ENCODE measurements at places on chromosomes 5 and 9.
A peak's percentile ranks its signal among the peaks of the same experiment; 100 is the strongest.

DNA sequence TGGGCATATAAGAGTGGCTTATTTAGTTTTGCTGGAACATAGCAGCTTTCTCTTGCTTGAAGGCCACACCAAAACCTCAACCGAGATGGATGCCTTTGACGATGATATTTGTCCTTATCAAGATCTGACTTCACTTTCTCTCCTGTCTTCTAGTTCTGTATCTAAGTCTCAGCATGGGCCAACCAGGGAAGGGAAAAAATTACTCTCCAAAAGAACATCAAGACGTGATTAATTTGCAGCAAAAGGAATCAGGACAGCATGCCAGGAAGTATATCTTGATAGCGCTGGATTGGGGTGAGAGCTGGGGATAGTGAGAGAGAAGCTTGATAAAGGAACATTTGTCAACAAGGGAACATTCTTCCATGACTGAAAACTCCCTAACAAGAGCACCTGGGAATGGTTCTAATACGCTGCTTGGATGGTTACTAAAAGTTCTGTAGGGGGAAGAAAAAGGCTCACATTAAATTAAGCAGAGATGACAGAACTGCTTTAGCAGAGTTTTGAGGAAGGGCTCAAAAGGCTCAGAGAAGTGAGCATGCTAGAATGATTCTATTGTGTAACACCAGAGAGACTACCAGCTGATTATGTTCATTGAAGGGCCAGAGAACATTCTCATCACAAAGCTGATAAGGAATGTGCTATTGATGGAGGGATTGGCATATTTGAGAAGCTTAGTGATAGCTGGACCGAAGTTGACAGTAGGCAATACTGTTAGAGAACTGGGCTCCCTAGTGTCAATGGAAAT is 21.6 kb upstream of the ANXA1 start:
- DNase-seq = no peak

GRCh38 chr9:4506490-4506889 is 16.2 kb downstream of the SLC1A1 start:
- DNase-seq = no peak

DNA sequence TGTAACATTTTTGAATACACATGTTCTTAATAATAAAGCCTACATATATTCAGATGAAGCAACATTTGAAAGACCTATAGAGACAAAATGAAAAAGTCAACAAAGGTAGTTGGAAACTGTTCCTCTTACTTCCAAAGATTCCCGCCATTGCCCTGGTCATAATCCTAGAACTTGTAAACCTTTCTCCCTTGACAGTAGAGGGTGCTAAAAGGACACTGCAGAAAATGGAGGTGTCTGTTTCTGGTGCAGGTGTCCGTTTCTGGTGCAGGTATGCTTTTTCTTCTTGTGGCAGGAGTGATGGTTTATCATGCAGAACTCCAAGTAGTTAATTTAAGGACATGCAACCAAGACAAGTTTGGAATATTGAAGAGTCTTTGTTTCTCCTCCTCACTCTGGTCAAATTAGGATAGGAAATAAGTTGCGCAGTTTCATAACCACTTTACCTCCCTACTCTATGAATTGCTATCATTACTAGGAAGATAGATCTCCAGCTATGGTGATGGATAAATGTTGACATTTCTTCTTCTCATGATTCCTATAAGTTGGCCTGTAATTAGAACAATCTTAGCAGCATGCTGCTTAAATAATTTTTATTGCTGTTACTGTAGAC is 56.0 kb upstream of the FAM174A start:
- DNase-seq = peak; percentile 43

DNA sequence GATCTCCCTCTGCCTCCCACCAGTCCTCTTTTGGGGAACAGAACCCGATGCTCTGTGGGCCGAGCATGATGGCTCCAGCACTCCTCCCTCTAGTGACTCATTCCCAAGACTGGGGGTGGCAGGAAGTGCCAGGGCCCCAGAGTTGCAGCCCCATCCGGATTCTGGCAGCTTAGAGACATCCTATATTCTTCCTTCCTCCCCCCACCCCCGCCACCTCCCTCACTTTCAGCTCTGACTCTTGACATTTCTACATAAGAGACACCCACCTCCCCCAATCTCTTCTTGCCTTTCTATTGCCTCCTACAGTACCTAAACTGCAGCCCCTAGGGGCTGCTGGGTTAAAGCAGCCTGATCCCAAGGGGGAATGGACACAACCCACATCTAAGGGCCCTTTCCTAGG is 47.1 kb upstream of the MATR3 start:
- no peak for DNase-seq

DNA sequence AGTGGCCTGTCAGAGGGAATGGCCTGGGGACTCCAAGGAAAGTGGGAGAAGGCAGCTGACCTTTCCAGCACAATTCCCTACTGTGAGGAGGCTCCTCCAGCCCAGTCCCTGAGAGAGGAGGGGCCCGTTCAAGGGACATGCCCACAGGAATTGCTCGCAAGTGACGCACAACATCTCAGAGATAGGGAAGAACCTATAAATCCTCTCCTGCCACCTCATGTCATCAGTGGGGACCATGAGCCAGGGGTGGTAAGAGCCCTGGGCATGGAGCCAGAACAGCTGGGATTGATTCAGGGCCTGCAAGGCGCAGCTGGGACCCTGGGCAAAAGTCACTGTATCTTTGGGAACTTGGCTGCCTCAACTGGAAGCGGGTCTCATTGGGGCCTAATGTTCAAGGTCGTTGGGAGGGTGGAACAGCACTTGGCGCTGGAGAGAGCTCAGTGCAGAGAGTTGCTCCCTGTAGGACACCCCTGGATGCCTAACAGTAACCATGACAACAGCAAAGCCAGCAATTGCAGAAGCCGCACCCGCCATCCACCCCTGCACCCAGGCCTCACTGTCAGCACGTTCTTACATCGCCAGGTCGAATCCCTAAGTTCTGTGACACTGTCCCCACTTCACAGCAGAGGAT is 41.3 kb upstream of the ORM1 start:
- DNase-seq = no peak

DNA sequence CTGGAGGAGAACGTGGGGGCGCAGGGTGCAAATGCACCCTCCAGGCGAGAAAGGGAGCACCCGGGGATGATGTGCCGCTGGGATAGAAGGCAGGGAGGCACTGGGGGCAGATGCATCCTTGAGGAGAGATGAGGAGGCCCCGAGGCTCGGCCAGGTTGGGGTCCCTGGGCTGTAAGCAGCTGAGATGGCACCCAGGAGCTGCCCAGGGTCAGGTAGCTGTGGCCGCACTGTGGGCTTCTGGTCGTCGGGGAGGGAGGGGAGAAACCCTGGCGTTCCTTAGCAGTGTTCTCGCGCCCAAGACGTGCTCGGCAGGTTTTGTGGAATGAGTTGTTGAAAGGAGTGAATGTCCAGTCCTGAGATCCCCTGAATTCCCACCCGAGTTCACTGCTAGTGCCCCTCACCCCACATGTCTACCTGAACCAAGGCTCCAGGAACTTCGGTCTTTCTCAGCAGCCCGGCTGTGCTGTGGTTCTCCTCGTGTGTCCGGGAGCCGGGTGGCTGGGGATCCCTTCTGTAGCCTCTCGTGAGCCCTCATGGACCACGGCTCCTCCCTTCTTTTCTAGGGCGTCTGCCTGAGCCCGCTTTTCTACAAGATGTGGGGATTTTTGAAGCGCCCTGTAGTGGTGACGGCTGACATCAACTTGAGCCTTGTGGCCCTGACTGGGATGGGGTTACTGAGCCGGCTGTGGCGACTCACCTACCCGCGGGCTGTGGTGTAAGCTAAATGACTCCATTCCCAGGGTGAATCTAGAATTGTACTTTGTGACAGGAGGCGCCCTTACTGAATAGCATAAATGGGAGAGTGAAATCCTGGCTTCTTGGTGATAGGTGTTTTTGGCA is 1.1 kb downstream of the POMT1 start:
- DNase-seq = no peak

GRCh38 chr9:113572076-113572861 is 108.7 kb downstream of the RGS3 start:
- DNase-seq = no peak

- DNase-seq = peak; percentile 74
Measured at GRCh38 chr5:135457424-135458071, 5.4 kb upstream of the TIFAB start.

DNA sequence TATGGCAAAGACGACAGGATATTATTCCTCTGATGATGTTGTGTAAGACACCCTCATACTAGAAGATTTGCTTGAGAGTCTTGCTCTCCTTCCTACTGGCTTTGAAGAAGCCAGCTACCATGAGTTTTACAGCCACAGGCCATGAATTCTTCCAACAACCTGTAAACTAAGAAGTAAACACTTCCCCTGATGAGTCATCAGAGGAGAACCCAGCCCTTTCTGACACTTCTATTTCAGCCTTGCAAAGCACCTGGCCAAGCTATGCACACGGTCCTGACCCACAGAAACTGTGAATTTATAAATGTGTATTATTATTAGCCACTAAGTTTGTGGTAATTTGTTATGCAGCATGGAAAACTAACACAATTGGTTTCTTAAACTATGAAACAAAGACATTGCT is 288.8 kb upstream of the ADAMTSL1 start:
- no peak for DNase-seq

GRCh38 chr9:8179381-8180053 is 379.9 kb upstream of the DMAC1 start:
- no peak for DNase-seq

GRCh38 chr9:121141706-121142105 is 60.0 kb downstream of the RAB14 start:
- no peak for DNase-seq

DNA sequence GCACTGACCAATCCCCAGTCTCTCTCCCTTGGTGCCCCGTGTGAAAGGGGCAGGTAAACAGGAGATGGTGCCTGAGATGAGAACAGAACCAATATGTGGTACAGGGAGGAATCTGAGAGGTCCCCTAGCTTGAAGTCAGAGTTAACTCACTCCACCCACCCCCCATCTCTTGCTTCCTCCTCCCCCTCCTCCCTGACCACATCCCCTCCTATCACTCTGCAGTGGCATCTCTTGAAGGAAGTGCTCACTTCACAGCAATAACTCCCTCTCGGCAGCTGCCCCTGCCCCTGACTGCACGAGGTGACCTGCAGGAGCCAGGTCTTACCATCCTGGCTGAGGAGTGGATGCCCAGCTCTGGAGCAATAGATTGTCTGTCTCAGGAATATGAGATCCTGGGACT is 224.0 kb downstream of the GAS1 start:
- DNase-seq = no peak

DNA sequence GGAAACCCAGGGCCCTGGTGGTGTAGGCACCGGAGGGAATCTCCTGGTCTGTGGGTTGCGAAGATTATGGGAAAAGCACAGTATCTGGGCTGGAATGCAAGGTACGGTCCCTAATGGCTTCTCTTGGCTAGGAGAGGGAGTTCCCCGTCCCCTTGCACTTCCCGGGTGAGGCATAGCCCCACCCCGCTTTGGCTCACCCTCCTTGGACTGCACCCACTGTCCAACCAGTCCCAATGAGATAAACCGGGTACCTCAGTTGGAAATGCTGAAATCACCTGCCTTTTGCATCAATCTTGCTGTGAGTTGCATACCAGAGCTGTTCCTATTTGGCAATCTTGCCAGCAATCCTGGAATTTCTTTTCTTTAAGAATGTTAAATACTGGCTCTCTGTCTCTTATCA is 1429.1 kb downstream of the MAT2B start:
- no peak for DNase-seq

- no peak for DNase-seq
Measured at GRCh38 chr5:109877670-109878045, 187.9 kb downstream of the MAN2A1 start.

DNA sequence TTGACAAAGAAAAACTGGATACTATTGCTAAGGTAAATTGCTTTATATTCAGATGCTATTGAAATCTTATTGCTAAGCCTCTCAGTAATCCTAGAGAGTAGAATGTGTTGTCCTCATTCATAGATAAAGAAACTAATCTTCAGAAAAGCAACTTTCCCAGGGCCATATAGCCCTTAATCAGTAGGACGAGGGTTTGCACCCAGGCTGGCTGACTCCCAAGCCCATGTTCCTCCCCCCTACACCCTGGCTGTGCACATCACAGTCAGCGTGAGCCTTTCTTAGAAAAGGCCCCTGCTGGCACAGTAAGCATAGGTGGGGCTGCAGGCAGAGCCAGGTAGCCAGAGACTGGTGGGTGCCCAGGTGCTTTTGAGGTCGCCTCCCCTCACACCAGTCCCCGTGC is 15.8 kb upstream of the GLIPR2 start:
- DNase-seq = no peak

- no peak for DNase-seq
Measured at GRCh38 chr9:107858260-107858659, 368.7 kb upstream of the KLF4 start.

DNA sequence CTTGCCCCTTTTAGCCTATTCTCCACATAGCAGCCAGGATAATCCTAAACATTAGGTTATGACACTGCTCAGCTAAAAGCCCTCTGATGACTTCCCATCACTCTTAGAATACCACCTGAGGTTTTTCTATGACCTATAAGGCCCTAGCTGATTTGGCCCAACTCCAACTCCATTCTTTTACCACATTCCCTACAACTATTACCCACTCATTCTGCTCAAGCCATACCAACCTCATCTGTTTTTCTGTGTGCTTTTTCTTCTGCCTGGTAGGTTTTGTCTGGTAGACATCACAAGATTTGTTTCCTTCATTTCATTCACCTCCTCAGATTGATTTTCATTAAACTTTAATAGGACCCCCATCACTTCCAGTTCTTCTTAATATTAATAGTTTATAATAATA is 12.5 kb upstream of the FCHO2 start:
- DNase-seq = no peak

DNA sequence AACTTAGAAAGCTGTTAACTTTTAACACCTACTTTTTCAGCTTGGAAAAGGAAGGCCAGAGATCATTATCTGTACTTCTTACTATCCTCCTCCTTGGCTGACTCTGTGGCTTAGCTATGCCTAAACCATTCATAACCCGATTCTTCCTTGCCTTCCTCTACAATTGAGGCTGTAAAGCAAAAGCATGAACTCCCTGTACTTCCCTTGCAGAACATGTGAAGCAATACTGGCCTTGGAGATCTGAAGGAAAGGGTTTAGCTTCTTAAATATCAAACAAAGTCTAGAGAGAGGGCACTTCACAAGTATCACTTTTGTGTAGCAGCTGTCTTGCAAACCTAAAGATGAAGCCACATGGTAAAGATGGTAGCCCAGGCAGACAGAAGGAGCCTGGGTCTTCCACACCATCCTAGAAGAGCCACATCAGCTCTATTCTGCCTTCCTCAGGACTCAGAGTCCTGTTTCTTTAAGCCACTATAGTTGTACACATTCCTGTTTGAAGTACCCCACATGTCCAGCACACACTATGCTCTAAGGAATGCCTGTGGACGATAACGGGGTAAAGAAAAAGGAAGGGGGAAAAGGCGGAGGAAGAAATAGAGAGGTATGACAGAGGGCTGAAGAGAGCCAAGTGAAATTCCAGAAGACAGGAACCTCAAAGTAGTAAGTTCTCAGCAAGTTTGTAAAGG is 169.2 kb downstream of the SLIT3 start:
- DNase-seq = no peak

GRCh38 chr5:32810804-32811203 is 99.7 kb downstream of the NPR3 start:
- no peak for DNase-seq

- no peak for DNase-seq
Measured at GRCh38 chr5:95063492-95063891, 221.4 kb downstream of the MCTP1 start.

All from HCT116 (cell line).